ENCODE measurements at places on chromosomes 13 and 19.

DNA sequence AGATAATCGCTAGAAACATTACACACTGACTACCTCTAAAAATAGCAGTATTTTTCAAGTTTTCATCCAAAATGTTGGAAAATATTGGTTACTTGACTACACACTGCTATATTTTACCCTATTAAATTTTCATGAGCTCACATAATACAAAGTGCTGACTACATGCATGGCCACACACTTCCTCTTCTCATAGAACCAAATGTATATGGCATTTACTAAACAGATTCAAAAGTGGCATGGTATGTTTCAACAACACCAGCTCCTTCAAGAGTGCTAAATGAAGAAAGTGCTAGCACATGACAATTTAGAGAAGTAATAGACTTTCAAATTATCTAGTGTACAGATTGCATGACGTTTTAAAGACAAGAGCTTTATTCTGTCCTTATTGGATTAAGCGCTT, 780.4 kb upstream of the SLITRK6 start:
- DNase-seq: no peak

GRCh38 chr13:99376132-99376531, 68.9 kb upstream of the GPR183 start:
- DNase-seq: no peak

- peak; percentile 93 for DNase-seq
Measured at GRCh38 chr19:1028062-1028926, 1.9 kb downstream of the CNN2 start.

DNA sequence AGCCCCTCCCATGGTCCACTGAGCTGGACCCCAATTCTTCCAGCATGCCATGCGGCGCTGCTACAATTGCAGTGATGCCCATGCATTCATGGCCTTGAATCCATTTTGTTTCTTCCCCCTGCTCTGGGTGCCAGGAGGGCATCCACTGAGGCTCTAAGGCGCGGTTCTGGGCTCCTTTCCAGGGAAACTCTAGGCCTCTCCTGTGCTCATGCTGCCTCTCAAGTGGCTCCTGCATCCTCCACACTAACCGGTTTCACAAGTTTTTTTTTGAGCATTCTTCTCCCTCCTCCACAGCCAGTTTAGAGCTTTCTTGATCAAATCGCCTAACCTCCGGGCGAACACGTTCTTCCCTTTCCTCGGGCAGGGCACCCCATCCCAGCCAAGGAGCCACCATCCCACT, 69.1 kb upstream of the FLT1 start:
- no peak for DNase-seq

- no peak for DNase-seq
Measured at GRCh38 chr13:50250401-50250800, 235.2 kb downstream of the KCNRG start.
